RKO (cell line): ENCODE measurements at places on chromosomes 7 and 10.

DNA sequence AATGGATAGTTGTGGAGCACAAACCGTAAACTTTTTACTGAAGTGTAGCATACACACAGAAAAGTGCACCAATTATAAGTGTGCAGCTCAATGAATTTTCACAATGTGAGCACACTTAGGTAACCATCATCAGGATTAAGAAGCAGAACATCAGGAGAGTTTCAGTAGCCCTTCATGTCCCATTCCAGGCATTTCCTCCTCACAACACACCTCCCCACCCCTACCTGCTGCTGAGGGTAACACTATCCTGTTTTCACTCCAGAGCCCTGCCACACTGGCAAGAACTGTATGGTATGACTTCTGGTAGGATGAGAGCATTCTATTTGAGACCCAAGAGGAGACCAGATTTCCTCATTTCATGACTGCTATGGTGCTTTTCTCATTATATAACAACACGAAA is 166.5 kb downstream of the PPP1R3A start:
- no peak for DNase-seq

DNA sequence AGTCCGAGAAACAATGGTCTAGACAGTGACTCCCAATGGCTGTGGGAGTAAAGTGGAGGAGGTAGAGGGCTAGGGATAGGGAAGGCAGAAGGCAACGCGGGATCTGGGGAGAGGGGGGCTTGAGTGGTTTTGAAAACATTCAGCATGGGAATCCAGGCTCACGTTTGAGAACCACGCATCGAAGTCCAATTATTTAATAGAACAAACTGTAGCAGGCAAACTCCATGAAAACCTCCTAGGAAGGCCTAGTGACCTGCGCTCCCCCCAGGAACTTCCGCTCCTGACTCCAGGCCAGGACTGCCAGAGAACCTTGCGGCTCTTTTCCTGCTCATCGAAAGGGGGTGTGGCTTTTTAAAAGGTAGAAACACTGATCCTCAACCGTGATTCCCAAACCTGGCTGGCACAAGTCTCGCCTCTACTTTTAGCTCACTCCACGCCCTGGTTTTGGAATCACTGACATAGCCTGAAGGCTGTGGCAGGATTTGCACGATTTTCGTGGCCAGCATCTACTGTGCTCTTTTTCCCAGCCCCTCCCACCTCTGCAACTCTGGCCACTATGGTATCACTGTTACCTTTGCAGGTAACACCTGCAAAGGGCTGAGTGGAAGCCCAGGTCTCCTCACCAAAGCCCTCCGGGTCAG is 43.4 kb downstream of the MYOF start:
- DNase-seq = no peak

DNA sequence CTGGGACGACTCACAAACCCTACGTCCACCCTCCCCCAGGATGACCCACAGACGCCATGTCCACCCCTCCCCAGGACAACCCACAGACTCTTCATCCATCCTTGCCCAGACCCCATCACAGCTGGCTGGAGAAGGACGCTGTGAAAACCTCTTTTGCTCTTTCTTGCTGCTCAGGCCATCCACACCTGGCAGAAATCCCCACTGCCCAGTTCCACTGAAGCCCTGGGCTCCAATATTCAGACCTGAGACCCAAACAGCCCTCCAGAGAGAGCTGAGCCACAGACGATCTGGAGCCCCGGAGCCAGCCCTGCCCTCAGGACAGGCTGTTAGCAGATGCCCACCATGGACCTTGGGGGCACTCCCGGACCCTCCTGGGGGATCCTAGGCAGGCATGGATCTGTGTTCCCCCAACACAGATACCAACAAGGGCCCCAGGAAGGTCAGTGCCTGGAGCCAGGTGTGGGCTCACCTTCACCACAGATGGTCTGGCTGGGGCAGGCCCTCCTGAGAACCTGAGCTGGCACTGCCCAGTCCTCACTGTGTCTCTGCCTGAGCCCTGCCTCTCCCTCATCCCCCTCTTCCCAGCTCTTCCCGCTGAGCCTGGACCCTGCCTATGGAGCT is 226.2 kb downstream of the PTPRN2 start:
- DNase-seq = no peak

- no peak for DNase-seq
Observed at GRCh38 chr7:44471850-44472249, 18.6 kb downstream of the NUDCD3 start.

DNA sequence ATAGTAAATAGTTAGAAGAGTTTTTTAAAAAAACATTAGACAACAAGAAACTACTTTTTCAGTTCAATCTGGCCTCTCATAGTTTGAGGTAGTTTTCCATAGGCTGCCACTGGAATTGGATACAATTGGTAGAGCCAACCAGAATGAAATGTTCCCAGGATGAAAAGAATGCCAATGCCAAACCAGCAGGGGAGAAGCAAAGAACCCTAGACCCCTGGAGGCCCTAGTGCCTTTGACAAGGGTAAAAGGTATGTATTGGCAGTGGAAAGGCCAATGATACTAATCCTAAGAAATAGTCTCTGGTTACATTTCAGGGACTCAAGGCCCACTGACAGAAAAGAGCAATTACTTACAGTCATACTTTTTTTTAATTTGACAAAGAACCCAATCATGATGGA is 77.4 kb upstream of the SEM1 start:
- no peak for DNase-seq
